ENCODE measurements at places on chromosomes 2 and 18.

- DNase-seq = no peak
Observed at GRCh38 chr2:118670276-118670675, 177.2 kb downstream of the EN1 start.

GRCh38 chr2:24352664-24353063, 7.7 kb downstream of the ITSN2 start:
- no peak for DNase-seq

DNA sequence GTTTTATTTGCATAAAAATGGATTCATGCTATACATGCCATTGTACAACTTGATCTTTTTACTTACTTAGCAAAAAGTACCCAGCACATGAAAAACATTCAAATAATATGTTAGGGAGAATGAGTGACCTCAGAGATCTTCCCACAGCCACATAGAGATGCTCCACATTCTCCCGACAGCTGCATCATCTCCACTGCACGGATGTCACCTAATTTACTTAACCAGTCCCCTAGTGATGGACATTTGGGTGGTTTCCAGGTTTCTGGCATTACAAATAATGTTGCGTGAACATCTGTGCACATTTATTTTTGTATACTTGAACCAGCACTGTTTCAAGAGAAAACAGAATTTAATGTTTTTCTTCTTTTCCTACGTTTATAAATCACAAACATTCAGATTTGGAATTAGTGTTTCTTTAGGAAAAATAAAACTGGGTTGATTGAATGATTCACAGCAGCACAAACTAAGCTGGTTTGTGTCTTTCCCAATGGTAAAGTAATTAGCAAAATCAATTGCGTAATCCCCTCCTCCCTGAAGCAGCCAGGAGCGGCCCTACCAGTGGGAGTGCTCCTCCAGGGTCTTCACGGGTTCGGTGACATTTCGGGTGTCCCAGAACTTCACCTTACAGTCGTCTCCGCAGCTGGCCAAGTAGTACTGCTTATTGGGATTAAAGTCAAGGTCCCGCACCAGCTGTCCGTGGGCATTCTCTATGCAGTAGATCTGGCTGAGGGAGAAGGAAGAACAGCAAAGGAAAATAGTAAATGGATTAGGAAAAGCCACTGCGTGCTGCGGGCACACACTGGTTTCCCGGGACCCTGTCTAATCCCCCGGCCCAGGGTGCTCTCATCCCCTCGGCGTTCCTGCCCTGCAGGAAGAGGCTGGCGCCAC, 183.9 kb downstream of the EIPR1 start:
- DNase-seq = no peak

- DNase-seq = no peak
Observed at GRCh38 chr2:239539083-239539775, 138.4 kb upstream of the HDAC4 start.

DNA sequence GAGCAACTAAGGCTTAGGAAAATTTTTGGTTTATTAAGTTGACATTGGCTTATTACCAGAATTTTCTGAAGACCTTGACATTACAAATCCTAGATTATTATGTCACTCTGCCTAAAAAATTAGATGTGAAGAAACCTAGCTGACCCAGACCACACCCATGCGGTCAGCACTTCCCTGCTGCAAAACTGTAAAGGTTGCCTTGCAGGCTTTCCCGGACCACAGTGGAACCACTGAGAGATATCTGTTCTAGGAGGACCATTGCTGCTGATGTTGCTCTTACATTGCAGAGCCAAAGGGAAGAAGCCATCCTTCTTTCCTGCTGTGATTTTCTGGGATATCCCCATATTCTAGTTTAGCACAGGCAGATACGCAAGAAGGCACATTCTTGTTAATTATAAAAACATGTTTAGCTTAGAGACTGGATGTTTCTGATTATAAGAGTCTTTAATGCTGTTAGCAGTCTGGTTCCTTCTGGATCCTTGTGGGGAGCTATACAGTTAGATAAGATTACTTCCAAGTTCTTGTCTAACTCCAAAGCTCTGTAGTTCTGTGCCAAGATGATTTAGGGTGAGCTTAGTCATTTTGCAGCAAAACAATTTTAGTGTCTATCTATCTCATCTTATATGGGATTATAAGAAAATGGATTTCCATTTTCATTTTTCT, 70.2 kb downstream of the AOX1 start:
- no peak for DNase-seq

- no peak for DNase-seq
Observed at GRCh38 chr18:61553045-61553659, 219.9 kb downstream of the CDH20 start.

- DNase-seq = no peak
Observed at GRCh38 chr2:105774781-105775337, 30.1 kb downstream of the NCK2 start.

DNA sequence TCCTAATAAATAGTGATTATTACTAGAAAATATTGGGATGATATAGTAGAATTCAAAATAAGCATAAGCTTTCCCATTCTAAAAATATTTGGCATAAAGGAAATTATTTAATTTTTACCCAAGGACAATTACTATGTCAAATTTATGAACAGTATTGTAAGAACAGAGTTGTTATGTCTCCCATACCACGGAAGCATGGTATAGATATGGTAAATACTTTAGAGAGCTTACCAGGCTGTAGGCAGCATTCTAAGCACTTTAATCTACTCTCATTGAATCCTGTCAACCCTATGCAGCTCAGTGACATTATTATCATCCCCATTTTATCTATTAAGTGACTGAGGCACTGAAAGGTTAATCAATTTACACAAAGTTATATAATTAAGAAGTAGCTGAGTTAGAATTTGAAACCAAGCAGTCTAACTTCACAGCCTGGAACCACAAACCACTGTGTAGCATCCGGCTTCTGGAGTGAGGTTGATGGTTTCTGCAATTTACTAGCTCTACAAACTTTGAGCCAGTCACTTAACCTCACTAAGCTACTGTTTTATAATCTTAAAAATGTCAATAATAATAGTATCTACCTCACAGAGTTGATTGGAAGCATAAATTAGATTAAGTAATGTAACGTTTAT, 323.7 kb downstream of the ARHGAP15 start:
- DNase-seq = peak; percentile 21

DNA sequence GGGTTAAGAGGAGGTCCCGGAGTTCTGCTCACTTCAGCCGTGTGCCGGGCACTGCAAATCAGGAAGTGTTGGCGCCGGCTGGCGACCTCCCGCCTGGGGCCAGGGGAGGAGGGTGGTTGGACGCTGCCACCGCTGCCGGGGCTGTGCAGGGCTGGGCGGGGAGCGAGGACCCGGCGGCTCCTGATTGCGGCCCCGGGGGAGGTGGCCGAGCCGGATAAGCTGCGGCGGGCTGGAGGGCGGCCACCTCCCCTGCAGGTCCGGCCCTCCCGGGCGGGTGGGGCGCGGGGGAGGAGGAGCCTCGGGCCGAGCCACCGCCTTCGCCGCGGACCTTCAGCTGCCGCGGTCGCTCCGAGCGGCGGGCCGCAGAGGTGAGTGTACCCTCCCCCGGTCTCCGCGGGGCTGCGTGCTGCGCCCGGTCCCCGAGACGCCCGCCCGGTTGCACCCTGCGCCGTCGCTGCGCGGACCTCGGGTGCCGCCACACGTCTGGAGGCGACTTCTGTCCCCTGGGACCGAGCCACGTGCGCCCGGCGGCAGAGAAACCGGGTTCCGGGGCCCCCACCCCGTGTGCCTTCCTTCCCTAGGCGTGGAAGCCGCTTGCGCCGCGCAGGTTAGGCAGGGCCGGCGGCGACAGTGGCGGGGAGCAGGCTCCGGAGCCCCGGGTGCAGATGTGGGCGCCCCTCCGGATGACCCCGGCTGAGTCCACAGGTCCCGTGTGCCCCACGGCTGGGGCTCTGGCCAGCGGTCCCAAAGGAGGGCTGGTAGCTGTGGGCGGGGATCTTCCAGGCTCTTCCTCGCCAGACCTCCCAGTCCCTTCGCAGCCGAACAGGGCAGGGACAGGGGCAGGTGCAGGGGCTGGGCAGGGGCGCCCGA, at the start of gene STEAP3:
Gene STEAP3 (plus strand): TSS at position 314 of the 870 bp plus-strand sequence. CDS start 7,179 bp downstream, outside the sequence.
- no peak for DNase-seq

- no peak for DNase-seq
Observed at GRCh38 chr2:30287190-30287840, 56.0 kb downstream of the LBH start.

DNA sequence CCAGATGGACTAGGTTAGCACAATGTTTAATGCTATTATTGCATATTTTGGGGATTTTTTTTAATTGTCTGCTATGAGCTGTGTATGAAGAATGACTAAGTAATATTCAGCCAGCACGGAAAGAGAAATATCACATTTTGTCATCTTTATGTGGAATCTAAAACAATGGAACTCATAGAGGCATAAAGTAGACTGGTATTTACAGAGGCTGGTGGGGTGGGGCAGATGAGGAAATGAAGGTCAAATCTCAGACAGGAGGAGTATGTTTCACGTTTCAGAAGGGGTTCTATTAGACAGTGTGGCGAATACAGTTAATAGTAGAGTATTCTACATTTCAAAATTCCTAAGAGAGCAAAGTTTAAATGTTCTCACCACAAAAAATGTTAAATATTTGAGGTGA, 4.7 kb downstream of the CDH19 start:
- no peak for DNase-seq

DNA sequence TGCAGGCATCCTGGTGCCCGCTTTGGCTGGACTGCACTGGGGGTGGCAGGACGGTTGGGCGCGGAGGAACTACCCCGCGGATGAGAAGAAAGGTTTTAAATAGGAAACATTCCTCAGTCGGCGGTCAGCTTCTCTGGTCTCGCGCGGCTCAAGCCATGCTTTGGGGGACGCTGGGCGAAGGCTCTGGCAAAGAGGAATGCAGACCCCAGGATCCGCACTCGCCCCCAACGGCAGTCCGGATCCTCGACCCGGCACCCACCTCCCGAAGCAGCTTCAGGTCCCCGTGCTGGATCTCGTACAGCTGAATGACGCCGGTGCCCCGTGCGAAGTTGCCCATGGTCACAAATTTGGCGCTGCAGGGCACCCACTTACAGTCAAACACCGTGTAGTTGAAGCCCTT, 686 bp upstream of the PNO1 start:
- DNase-seq = no peak
